Stimulated activated CD8-positive, alpha-beta memory T cell treated with anti-CD3 and anti-CD28 coated beads, Interleukin-2, amount 100 ng/mL, for 48 hours (primary cell): ENCODE measurements at places on chromosomes 12 and 14.

DNA sequence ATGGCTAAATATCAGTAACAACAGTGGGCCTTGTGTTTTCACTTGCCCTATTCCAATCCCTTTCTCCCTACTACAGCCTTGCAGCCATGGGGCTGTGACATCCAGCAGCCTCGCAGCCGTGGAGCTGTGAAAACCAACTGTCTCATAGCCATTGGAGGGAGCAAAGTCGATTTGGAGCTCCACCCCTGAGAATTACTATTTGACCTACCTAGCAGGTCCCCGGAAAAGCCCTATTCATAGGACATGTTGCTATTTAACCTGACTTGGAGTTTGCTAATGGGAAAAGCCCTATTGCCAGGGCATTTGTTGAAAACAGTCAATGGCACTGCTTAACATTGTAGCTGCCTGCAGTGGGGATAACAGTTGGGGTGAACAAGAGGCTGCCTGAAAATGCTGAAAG lies 33.3 kb downstream of the ERG28 start:
- no peak for DNase-seq

DNA sequence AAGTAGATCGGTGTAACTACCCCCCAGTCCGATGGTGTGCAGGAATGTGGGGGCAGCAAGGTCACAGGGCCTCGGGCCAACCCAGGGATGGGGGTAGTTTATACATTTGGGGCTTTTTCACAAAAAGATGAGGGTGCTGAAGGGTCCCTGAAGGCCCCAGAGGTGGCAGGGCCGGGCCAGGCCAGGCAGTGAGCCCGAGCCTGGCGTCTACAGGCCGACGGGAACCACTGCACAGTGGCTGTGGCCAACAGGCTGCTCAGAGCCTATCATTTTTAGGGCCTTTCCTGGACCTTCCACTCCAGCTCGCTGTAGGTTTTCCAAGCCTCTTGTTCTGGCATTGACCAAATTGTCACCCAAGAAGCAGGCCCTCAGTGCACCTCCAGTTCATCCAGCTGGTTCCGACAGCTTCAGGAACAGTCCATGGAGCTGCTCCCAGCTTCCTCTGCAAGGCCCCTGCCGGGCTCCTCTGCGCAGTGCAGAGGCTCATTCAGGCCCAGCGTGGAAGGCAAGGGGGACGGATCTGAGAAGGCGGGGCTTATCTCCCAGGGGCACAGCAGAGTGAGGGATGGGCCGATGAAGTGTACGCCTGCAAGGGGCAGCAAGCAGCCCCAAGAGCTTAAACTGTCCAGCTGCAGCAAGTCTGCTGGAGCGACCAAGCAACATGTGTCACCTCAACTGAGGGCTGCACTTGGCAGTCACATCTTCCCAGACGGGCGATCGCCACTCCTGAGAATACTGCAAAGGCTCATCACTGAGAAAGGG lies 13.9 kb downstream of the CDCA4 start:
- DNase-seq, result no peak

GRCh38 chr12:125988545-125988944 lies 923.3 kb downstream of the AACS start:
- no peak for DNase-seq

DNA sequence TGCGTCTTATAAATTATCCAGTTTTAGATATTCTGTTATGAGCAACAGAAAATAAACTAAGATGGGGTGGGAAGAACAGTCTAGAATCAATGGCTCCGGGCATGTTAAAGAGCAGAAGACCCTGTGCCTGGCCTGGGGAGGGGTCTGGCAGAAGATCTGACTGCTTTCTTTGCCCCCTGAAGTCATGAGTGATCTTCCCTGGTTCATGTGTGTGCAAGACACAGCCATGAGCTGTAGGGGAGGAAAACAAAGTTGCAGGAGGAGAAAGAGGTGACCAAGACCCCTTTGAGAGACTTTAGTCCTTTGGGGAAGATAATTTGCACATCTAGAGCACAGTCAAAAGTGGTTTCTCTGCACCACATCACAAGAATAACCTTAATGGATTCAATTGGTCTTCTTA lies 4.8 kb downstream of the LACRT start:
- no peak for DNase-seq

- no peak for DNase-seq
These were observed 210.3 kb downstream of the BTG1 start for GRCh38 chr12:91935296-91935695.

- DNase-seq, result no peak
These were observed 80.3 kb downstream of the PAPOLA start for GRCh38 chr14:96582411-96582961.

DNA sequence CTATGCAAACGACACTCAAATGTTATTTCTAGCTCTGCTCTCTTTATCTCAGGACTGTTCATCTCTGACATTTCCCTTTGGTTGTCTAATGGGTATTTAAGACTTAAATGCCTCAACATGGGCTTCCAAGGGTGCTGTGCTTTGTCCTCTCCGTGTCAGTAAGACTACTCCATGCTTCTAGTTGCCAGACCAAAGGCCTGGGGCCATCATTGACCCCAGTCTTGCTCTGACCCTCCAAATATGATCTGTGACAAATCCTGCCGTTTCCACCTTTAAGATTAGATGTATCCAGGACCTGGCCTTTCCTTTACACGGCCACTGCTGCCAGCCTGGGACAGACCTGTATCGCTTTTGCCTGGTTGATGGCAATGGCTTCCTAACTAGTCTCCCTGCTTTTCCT lies 126.3 kb upstream of the DYRK2 start:
- no peak for DNase-seq

- no peak for DNase-seq
These were observed 403.8 kb upstream of the MGAT4C start for GRCh38 chr12:86659985-86660384.

DNA sequence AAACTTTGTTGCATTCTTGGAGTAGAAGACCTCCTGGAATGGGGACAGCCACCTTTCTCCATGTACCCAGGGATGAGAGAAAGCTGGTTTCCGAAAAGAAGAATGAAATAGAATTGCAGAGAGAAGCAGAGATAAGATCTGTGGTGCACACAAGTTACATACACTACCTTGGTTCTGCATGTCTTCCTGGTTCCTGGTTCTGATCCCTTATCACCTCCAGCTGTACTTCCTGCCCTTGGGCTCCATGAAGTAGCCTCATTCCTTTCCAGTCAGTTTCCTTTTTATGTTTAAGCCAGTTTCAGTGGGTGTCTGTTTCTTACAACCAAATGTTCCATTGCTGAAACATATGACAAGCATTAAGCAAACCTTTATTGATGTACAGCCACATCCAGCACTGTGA lies 69.3 kb downstream of the FBXW8 start:
- DNase-seq, result no peak

- DNase-seq, result no peak
These were observed 908 bp downstream of the ENTPD5 start for GRCh38 chr14:74018174-74018585.

GRCh38 chr12:132727091-132727794 lies 16.6 kb downstream of the PGAM5 start:
- DNase-seq, result no peak

DNA sequence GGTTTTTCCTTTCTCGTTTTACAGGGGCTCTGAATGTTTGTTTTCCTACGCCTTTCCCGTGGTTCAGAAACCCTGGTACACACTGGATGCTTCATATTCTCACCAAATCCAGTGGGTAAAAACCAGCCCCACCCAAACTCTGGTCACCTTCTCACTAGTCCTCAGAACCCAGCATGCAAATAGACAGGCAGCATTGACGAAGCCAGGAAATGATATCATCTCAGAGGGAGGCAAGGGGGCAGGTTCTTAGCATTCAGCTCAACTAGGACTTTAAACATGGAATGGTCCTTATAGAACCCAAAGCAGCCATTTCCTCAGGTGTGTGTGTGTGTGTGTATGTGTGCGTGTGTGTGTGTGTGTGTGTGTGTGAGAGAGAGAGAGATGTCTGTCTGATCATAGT lies 142.0 kb downstream of the KCNK10 start:
- no peak for DNase-seq

- no peak for DNase-seq
These were observed 46.7 kb downstream of the SMUG1 start for GRCh38 chr12:54142114-54142475.

DNA sequence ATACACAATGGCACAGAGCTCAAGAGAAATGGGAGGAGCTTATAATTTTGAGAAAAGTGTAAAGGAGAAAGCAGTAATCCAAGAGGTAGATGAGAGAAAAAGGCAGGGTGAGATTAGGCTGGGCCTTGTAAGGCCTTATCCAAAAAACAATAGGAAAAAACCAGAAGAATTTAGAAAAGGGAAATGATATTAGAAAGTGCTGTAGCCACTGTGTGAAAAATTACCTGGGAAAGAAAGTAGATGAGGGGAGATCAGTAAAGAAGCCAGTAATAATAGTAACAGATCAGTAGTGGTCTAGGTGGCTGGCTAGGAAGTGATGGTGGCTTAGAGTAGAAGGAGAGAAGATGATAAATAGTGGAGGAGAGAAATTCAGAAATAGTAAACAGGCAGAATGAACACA lies 66.3 kb upstream of the CFL2 start:
- DNase-seq, result no peak

DNA sequence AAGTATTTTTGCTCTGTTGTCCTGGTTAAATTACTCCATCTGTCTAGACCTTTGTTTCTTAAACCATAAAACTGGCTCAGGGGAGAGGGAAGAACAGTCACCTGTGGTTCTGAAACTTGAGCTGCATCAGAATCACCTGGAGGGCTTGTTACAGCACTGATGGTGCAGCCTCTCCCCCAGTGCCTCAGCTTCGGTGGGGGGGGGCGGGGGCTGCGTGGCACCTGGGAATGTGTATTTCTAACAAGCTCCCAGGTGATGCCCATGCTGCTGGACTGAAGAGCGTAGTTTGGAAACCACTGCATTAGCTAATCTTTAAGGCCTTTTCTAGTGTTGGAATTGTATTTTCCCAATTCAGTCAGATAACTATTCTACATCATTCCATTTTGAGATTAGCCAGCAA lies 42.7 kb downstream of the GPHB5 start:
- DNase-seq, result no peak

- no peak for DNase-seq
These were observed 57.5 kb upstream of the PTGR2 start for GRCh38 chr14:73794146-73794545.

DNA sequence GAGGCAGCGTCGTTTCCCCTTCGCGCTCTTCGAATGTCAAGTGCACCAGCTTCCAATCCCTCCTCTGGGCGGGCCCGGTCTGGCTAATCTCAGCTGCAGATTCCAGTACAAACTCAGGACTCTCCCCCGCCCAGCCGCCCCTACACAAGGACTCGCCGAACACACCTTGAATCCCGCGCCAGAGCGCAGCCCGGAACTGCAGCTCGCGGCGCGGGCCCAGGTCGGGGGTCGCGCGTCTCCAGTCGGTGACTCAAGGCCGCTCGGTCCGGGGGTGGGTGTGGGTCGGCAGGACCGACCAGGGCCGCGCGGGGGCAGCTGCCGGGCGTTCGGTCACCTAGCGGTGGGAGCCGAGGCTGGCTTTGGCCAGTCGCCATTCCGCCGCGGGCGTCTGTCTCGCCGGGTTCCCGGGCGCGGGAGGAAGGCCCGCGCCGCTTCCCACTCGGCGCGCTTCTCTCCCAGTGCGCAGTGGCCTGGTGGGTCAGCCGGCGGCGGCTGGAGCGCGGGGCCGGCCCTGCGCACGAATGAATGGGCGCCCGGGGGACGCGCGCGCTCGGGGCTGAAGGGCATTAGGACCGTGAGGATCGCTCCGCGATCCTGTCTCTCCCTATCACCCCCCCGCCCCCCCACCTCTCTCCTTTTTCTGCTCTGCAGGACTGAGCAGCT lies at the start of gene GALNT16:
Gene GALNT16, plus strand, starts transcription at position 632 of the 663 bp plus-strand sequence. CDS start 133 bp downstream, outside the sequence.
- no peak for DNase-seq

- no peak for DNase-seq
These were observed 11.1 kb upstream of the PSEN1 start for GRCh38 chr14:73125169-73125588.

- no peak for DNase-seq
These were observed 208.6 kb downstream of the CALM1 start for GRCh38 chr14:90605430-90605829.

GRCh38 chr12:12247584-12247983 lies 19.3 kb downstream of the LRP6 start:
- DNase-seq, result no peak

DNA sequence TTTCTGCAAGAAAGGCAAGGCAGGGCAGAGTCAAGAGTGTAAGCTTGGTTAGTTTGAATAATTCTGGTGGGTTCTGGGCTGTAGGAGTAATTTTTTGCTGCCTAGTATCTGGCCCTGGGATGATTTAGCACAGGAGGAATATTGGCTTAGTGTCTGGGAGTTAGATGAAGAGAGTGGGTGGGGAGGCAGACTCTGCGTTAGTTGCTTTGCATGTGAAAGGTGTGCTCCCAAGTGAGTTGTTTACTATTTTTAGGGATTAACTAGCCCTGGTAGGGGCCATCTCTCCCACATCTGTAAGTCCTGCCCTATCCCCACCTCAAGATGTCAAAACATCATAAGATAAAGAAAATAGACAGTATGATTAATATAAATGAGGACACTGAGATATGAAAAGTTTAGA lies 249.7 kb downstream of the LRIG3 start:
- no peak for DNase-seq

DNA sequence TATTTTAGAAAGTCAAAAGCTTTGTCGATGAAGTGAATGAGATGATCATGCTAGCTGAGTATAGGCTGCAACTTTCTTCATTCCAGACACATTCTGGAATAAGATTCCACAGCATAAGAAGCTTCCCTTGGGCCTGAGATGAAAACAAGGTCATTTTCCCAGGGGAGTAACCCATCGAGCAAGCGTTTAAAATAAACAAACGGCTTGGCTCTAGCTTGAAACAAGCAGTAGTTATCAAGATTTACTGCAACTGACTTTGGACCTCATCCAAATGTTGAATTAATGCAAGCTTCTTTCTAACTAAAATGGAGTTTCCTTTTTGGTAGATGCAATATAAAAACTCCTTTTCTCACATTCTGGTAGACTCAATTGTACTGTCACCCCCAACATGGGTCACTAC lies 23.0 kb downstream of the KCNJ8 start:
- DNase-seq, result no peak

GRCh38 chr12:4286228-4286627 lies 12.7 kb downstream of the CCND2 start:
- DNase-seq, result no peak

DNA sequence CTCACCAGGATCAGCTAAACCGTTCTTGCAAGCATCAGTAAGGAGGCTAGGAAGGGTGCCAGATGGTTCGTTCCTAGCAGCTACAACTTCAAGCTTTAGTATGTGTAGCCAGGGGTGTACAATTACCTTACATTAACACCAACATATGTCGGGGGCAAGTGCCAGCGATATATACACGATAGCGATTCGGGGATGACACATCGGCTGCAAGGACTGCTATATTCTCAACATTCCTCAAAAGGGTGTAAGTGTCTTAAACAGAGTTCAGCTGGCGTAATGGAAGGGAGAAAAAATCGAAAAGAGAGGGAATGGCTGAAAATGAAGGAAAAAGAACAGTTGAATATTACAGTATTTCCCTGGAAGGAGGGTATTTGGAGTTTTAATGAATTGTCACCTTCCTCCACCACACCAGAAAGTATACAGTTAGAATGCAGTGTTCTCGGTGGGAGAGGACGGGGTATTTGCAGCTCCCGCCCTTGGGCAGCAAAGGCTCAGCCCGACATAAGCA lies 545 bp downstream of the LIMA1 start:
- DNase-seq, result no peak
